ENCODE measurements at places on chromosomes 16 and 17.

DNA sequence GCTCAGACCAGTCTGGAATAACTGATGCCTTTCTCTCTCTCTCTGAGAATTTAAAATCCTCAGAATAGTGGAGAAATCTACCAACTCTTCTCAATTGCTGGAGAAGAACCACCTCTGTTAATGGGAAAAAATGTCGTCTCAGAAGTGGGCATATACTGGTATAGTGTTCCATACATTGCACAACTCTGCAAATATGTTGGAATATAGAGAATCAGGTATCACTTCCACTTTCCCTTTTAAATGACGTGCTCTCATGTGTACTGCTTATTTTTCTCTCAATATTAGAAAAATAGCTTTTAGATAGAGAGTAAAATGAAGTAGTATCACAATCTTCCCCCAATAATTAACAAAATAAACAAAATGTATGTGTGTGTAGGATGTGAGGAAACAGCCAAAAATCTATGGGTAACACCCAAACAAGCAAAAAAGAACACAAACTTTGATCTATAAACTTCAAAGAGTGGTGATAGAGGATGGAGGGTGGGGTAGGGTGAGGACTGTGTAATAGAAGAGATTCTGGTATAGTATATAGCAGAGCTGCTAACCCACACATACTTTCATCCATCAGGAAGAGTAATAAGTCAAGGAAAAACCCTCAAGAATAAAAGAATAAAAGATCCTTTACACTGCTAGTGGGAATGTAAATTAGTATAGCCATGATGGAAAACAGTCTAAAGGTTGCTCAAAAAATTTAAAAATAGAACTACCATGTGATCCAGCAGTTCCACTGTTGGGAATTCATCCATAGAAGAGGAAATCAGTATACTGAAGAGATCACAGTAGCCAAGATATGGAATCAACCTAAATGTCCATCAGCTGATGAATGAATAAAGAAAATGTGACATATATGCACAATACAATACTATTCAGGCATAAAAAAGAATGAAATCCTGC, 46.9 kb downstream of the NFATC3 start:
- DNase-seq, result peak; percentile 22

GRCh38 chr17:42315402-42316156, 27.3 kb downstream of the STAT5A start:
- DNase-seq, result peak; percentile 81

GRCh38 chr17:57045868-57046704, 39.0 kb upstream of the AKAP1 start:
- peak; percentile 94 for DNase-seq

GRCh38 chr17:83096401-83097224, 17.2 kb downstream of the METRNL start:
- DNase-seq, result no peak

DNA sequence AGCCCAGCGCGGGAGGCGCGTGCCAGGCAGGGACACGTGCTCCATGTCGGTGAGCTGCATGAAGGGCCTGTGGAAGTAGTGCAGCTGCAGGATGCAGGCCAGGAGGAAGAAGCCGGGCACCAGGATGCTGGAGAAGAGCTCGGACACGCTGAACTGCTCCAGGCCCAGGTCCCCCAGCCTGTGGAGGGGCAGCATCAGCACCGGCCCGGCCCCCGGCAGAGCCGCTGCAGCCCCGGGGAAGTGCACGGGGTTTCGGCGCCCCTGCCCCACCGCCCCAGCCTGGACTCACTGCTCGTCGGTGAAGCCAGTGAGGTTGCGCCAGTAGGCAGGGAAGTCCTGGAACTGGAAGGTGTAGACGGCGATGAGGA, 28.0 kb downstream of the CTU2 start:
- no peak for DNase-seq

- DNase-seq, result peak; percentile 33
Observed at GRCh38 chr17:44071772-44072171, 1.2 kb downstream of the G6PC3 start.

DNA sequence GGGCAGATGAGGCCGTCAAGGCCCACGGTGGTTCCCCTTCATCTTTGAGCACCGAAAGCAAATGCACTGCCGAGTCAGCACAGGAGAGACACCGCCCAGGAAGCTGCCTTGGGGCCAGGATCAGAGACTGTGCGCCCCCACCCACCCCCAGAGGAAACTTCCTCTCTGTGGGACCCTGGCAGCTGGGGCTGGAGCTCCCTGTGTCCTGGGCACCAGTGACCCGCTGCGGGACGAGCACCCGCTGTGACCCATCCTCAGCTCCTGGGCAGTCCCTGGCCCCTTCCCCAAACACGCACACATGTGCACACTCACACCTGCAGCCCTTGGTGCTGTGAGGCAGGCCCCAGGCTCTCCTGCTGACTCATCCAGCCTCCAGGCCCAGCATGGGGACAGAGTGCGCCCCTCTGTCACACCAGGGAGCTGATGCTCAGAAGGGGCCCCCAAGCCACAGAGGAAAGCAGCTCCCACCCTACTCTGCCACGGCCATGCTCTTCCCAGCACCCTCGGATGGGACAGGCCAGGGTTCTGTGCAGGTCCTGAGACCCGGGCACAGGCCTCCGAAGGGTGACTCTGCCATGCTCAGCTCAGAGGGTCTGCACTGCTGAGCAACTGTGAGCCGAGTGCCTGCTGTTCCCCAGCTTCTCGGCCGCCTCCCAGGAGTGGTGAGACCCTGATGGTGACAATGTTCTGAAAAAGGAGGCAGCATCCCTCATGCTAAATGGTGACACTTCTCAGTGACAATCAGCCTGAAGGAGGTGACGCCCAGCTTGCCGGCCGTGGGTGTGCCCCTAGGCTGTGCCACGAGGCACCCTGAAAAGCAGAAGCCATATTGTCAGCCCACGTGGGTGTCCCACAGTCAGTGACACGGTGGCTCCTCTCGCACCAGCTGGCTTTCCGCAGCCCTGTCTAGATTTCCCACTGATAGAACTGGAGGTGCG, 3.6 kb downstream of the PIEZO1 start:
- DNase-seq, result peak; percentile 94

DNA sequence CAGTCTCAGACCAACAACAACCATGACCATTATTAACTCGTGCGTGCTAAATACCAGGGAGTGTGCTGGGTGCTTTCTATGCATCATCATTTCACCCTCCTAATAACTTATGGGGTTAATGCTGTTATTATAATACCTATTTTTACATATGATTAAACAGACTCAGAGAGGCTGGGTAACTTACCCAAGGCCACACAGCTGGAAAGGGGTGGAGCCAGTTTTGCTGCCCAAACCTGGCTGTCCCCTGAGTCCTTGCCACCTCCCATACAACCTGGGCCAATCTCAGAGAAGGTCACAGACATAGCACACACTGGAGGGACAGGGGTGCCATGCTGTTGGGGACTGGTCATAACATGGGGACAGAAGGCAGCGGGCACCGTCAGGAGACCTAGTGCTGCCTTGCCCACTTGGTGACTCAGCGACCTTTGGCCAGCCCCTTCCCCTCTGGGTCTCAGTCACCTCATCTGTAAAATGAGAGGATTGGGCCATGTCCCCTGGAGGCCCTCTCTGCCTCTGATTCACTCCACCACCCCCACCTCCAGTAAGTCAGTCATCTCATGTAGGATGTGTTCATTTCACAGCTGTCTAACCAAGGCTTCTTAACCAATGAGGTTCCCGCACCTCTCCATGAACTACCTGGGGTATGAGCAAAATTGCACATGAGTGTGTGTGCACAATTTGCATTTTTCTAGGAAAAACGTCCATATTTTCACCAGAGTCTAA, 11.4 kb upstream of the FADS6 start:
- DNase-seq, result peak; percentile 26

GRCh38 chr17:49519781-49520180, 24.7 kb downstream of the NGFR start:
- DNase-seq, result no peak

All from suppressor macrophage treated with lipopolysaccharide for 1 hour (primary cell).